Fibroblast of villous mesenchyme (primary cell): ENCODE measurements at places on chromosomes 12 and 14.
A peak's percentile ranks its signal among the peaks of the same experiment; 100 is the strongest.

- DNase-seq, result no peak
Measured at GRCh38 chr14:55133416-55133815, 4.4 kb downstream of the LGALS3 start.

GRCh38 chr12:123867141-123867540 is 105.0 kb downstream of the DNAH10 start:
- no peak for DNase-seq

- no peak for DNase-seq
Measured at GRCh38 chr14:71597287-71597920, 334.8 kb upstream of the RGS6 start.

DNA sequence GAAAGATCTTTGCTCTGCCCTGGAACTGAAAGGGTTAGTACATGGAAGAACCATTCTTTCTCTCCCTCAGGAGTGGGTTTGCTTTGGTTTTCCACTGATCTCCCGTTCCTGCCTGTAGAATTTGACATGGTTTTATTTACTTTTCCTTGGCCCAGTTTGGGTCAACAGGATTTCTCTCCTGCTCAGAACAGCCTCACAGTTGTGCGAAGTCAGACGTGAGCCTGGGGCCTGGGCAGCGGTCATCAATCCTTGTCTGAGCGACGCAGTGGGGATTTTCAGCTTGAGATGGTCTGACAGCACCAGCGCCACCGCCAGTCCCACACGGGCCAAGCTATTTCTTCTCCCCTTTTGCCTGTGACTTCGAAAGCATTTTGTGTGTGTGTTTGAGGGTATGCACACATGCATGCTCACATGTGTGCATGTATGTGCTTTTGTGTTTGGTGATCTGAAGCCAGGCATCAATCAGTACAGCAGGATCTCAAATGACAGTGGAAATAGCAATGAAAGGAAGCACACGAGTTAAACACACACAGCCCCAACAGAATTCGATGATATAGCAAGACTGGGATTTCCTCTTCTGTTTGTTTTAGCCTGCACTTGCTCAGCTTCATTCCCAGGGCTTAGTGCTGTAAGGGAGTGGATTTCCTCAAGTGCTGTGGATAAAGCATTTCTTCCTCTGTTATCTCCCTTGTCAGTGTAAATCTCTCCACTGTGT is 58.3 kb downstream of the SMOC1 start:
- DNase-seq, result no peak

DNA sequence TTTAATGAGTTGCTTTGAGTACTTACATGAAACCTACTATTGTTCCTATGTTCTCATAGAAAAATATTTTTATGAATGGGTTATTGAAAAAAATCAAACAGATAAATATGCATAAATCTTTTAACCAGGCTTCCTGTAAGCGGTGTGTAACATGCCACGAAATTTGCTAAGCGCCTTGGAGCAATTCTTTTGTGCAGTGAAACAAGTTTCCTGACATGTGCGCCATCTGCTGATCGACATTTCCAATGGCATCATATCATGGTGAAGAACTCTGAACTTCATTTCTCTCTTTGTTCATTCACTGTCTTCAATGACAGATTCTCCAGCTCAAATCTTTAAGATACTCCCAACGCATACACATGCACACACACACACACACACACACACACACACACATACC is 145.6 kb upstream of the NAV3 start:
- DNase-seq, result peak; percentile 65

GRCh38 chr12:54579258-54579657 is 9.2 kb downstream of the PPP1R1A start:
- no peak for DNase-seq

GRCh38 chr12:128313931-128314330 is 47.0 kb downstream of the TMEM132C start:
- DNase-seq, result no peak

DNA sequence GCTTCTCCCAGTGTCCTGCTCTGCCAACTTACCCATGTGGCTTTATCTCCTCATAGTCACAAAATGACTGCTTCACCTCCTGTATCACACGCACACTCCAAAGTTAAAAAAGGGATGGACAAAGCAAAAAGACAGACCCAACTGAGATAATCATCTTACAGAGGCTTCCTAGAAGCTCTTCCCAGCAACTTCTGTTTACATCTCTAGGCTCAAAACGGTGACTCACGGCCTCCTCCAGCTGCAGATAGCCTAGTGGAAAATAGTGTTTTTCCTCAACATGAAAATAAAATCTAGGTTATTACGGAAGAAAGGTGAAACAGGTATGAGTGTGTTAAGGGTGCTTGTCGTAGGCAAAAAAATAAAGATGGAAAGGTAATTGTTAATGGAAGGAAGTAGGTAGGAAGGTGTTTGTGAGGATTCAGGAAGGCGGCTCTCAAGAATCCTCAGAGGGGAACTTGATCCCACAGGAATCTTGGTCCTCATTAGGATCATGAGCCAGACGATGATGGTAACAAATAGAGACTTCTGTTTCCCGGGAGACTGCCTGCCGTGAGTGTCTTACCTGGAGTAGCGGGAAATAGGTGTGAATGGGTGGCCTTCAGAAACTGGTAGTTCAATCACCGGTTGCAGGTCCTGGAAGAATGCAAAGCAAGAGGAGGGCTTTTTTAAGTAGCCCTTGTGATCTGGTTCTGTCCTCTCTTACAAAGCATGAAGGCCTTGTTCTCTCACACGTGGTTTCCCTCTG is 487.5 kb upstream of the TMEM132C start:
- DNase-seq, result peak; percentile 57
